ENCODE measurements at places on chromosomes 7 and 10. TPM values are rescaled to one million over a fixed set of nuclear protein-coding genes. Genes with fewer than 3 reads are reported as not detected.

The AZGP1 gene
- not detected for total RNA-seq

The ORAI2 gene
- total RNA-seq: 31.5 TPM

The TMEM72 gene
- not detected for total RNA-seq

The EPDR1 gene
- total RNA-seq: 0.69 TPM

The GIMAP6 gene
- total RNA-seq: 30.2 TPM

The TMEM270 gene
- not detected for total RNA-seq

The CTAGE8 gene
- 1.7 TPM for total RNA-seq

The SCART1 gene
- 6.2 TPM for total RNA-seq

The PARD3 gene
- total RNA-seq: 1.2 TPM

DNA sequence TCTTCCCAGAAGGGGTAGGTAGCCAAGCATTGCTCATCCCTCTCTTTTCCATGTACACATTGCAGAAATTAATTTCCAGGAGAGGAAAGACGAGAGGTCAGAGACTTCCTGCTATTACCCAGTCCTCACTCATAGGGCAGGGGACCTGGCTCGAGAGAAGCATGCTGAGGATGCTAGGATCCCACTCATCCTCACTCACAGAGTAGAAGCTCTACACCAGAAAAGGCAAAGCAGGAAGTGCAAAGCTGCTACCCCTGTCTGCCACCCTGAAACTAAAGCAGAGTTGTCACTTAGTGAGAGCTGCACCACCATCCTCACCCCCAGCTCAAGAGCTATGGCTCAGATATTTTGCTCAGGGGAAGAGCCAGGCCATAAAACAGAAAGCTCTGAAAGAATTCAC, 9.9 kb downstream of the OR9A2 start:
- H3K27ac ChIP-seq: no peak overlapping the region
- H3K4me1 ChIP-seq: no peaks in the 10 kb centered on the region
- no peaks in the 10 kb centered on the region for H3K36me3 ChIP-seq
- DNase-seq: no peak
- H3K4me3 ChIP-seq: no peak overlapping the region
- H3K27me3 ChIP-seq: peaks cover 9% of the 10 kb centered on the region

GRCh38 chr7:30971840-30972563, 8.2 kb downstream of the GHRHR start:
- H3K36me3 ChIP-seq: no peaks in the 10 kb centered on the region
- no peak overlapping the region for H3K27ac ChIP-seq
- H3K27me3 ChIP-seq: peaks cover 16% of the 10 kb centered on the region
- no peak overlapping the region for H3K4me3 ChIP-seq
- DNase-seq: no peak

DNA sequence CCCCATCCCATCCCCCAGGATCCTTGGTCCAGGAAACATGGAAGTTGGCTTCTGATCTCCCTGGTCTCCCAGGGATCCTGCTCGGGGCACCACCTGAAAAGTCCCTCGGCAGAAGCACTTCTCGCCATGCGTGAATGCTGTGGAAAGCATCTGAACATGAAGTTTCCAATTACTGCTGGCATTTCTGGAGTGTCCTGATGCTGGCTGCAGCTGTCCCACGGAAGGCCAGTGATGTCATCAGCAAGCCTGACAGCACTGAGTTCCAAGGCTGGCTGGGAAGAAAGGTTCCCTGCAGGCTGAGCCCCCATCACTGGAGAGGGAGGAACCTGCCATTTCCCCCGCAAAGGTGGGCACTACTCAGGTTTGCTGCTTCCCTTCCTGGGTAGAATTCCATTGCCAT, 71.4 kb downstream of the KCNMA1 start:
- DNase-seq: no peak
- no peak overlapping the region for H3K4me3 ChIP-seq
- H3K27ac ChIP-seq: no peak overlapping the region
- H3K4me1 ChIP-seq: no peaks in the 10 kb centered on the region
- no peaks in the 10 kb centered on the region for H3K36me3 ChIP-seq

- no peak overlapping the region for H3K27ac ChIP-seq
- no peaks in the 10 kb centered on the region for H3K36me3 ChIP-seq
- H3K4me1 ChIP-seq: no peaks in the 10 kb centered on the region
- no peaks in the 10 kb centered on the region for H3K27me3 ChIP-seq
Measured at GRCh38 chr7:1555046-1555812, 776 bp downstream of the TMEM184A start.

GRCh38 chr7:16526742-16527540, at the start of gene LRRC72:
TSS of gene LRRC72 (plus strand) at chr7:16526825. CDS start at chr7:16526953, 128 bp downstream.
- DNase-seq: no peak
- no peaks in the 10 kb centered on the region for H3K4me1 ChIP-seq

GRCh38 chr10:113133497-113134115, 183.6 kb downstream of the TCF7L2 start:
- DNase-seq: no peak
- no peaks in the 10 kb centered on the region for H3K36me3 ChIP-seq
- peaks cover 16% of the 10 kb centered on the region for H3K27me3 ChIP-seq
- H3K4me3 ChIP-seq: no peak overlapping the region

GRCh38 chr7:66549466-66549865, 79.2 kb upstream of the KCTD7 start:
- H3K4me3 ChIP-seq: no peak overlapping the region
- DNase-seq: no peak
- H3K36me3 ChIP-seq: peaks cover 22% of the 10 kb centered on the region
- H3K4me1 ChIP-seq: no peaks in the 10 kb centered on the region
- no peak overlapping the region for H3K27ac ChIP-seq

DNA sequence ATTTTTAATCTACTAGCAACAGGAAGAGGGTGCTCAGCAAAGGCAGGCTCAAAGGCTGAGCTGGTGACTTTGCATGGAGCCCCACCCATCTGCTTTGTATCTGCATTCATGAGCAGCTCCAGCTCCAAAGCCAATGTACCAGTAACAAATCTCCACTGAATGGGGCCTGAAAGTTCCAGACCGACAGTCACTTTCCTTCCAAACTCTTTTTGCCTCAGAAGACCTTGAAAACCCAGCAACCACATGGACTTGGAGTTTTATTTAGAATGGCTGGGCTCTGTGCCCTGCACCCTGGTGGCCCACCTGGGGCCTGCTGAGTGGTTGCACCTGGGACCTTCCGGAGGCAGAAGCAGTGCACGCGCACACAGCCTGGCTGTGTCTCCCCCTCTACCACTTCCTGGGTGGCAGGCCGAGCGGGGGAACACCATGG, 195.0 kb upstream of the PLXNA4 start:
- peak; percentile 35 for DNase-seq
- no peak overlapping the region for H3K4me3 ChIP-seq
- H3K27ac ChIP-seq: peak overlapping the region; percentile 42
- H3K36me3 ChIP-seq: peaks cover 8% of the 10 kb centered on the region

Data from activated CD4-positive, alpha-beta memory T cell treated with anti-CD3 and anti-CD28 coated beads for 36 hours (primary cell).